ENCODE measurements at places on chromosomes 7 and 10.

DNA sequence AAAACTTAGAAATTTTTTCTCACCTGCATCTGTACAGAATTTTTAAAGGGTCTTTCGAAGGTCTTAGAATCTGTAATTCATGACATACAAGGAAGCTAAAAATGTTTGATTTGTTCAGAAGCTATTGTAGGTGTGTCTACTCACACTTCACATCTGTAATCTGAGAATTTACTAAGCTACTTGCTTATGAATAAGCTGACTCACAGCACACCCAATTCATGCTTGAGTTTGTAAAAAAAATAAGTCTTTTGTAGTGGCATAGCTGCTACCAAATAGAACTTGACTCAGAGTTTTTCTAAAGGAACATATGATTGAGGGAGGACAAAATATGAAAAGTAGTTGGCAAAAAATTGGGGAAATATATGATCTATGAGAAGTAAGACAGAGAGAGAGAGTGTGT, 12.7 kb upstream of the AGR2 start:
- no peak for DNase-seq

- DNase-seq = no peak
Observed at GRCh38 chr10:63698787-63699150, 177.6 kb downstream of the REEP3 start.

GRCh38 chr10:20648263-20648874, 248.7 kb downstream of the NEBL start:
- DNase-seq = no peak

GRCh38 chr10:44980309-44981171, 1.9 kb upstream of the DEPP1 start:
- no peak for DNase-seq

GRCh38 chr10:3588346-3588745, 196.7 kb downstream of the KLF6 start:
- DNase-seq = no peak

GRCh38 chr7:139769066-139769465, 8.7 kb downstream of the HIPK2 start:
- no peak for DNase-seq

DNA sequence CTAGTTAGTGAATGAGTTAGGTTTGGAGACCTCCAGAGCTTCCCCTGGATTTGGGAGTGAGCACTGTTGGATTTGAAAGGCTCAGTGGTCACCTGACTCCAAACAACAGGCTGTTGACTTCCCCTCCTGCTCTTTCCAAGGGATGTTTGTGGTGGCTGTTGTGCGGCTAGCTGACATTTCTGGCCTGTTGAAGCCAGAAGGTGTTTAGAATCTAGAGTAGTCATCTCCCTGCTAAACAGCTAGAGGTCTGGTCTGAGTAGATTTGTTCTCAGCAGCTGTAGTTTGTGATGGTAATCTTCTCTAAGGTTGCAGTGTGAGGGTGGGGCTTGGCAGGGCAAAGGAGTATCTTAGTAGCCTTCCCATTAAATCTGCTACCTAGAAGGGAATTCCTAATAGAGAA, 30.1 kb downstream of the BPGM start:
- DNase-seq = no peak

GRCh38 chr7:26850193-26850651, 14.2 kb downstream of the SKAP2 start:
- DNase-seq = no peak

- no peak for DNase-seq
Observed at GRCh38 chr10:121648493-121648892, 50.2 kb upstream of the FGFR2 start.
